Uterine smooth muscle cell (primary cell): ENCODE measurements at places on chromosomes 13 and 19. TPM values are rescaled to one million over a fixed set of nuclear protein-coding genes. Genes with fewer than 3 reads are reported as not detected.

RUBCNL gene
- 2.8 and 20.0 TPM in 2 replicates for total RNA-seq

IGSF23 gene
- total RNA-seq: not detected in 2 replicates

KLK4 gene
- not detected in 2 replicates for total RNA-seq

TRPC4 gene
- total RNA-seq: 4.2 and 4.8 TPM in 2 replicates

CADM4 gene
- total RNA-seq: 1.2 and 3.7 TPM in 2 replicates

ZNF460 gene
- total RNA-seq: 56.3 and 77.2 TPM in 2 replicates

CCDC70 gene
- total RNA-seq: not detected in 2 replicates

GJA3 gene
- total RNA-seq: 0.44 and 0.87 TPM in 2 replicates

ARHGEF7 gene
- 45.4 and 49.7 TPM in 2 replicates for total RNA-seq

DENND1C gene
- not detected in 2 replicates for total RNA-seq

MBD3L2 gene
- total RNA-seq: not detected in 2 replicates

ICAM5 gene
- 1.8 and 4.6 TPM in 2 replicates for total RNA-seq

LRG1 gene
- not detected in 2 replicates for total RNA-seq

LACC1 gene
- 15.1 and 23.6 TPM in 2 replicates for total RNA-seq

NUDT19 gene
- total RNA-seq: 4.9 and 5.1 TPM in 2 replicates

TNFSF11 gene
- 0.22 TPM in 1 of 2 replicates, not detected in the other for total RNA-seq

ZSCAN4 gene
- not detected in 2 replicates for total RNA-seq

ICAM4 gene
- 0.33 and 0.75 TPM in 2 replicates for total RNA-seq

SYNGR4 gene
- not detected in 2 replicates for total RNA-seq

TNFRSF19 gene
- total RNA-seq: 11.9 and 41.9 TPM in 2 replicates

SLAIN1 gene
- total RNA-seq: 1.1 and 1.4 TPM in 2 replicates

EBI3 gene
- total RNA-seq: not detected in 2 replicates

CEACAM7 gene
- not detected in 2 replicates for total RNA-seq

APOC1 gene
- 1.4 TPM in 1 of 2 replicates, not detected in the other for total RNA-seq

KLK10 gene
- total RNA-seq: not detected in 2 replicates

KIR2DL1 gene
- not detected in 2 replicates for total RNA-seq

GPR12 gene
- not detected in 2 replicates for total RNA-seq

APC2 gene
- 0.44 and 0.50 TPM in 2 replicates for total RNA-seq

FCHO1 gene
- 0.33 and 1.00 TPM in 2 replicates for total RNA-seq

SCAF1 gene
- 17.3 and 18.1 TPM in 2 replicates for total RNA-seq

C19orf85 gene
- total RNA-seq: not detected in 2 replicates

SLITRK1 gene
- total RNA-seq: not detected in 2 replicates
